NCI-H187 treated with DMSO at 0.1 percent for 48 hours (cell line): ENCODE measurements at places on chromosomes 4 and X.

GRCh38 chrX:121407627-121408026 is 360.2 kb downstream of the GLUD2 start:
- no peak for DNase-seq

DNA sequence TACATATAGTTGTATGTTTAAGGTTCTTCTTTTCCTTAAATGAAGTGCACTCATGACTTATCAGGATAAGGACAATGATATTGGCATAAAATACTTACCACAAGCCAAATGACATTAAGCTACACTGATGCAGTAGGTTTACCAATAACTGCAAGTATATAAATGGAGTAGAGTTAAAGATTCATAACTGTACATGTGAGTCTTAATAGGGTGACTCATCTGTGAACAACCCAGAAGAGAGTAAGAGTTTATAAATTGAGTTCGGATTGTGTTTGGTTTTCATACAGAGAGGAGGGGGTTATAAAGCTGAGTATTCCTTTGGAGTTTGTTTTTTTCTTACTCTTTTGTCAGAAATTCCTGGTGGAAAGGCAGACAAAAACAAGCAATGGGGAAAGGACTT is 144.8 kb downstream of the TLL1 start:
- DNase-seq: no peak

DNA sequence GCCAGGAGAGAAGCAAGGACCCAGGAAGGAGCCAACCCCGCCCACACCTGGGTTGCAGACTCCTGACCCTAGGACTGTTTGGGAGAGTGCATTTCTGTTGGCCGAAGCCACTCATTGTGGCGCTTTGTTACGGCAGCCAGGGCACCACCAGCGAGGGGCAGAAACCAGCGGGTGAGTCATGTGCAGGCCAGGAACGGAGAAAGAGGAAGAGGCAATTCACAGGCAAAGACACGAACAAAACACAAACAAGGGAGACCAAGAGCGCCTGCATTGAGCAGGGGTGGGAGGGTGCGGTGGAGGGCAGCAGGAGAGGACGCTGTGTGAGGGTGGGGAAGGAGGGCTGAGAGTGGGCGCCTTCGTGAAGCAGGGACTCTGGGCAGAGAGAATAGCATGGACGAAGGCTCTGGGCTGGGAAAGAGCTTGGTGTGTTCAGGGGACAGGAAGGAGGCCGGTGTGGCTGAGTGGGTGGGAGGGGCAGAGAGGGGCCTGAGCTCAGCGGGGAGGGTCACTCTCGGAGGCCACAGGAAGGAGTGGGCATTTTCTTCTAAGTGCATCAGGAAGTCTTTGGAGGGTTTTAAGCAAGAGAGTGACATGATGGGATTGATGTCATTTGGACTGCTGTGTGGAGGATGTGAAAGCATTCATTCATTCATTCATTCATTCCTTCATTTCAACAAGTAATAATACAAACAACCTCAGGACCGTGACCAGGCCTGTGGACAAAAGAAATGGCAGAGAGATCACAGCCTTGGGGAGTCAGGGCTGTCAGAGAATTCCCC is 12.2 kb upstream of the WFS1 start:
- no peak for DNase-seq

DNA sequence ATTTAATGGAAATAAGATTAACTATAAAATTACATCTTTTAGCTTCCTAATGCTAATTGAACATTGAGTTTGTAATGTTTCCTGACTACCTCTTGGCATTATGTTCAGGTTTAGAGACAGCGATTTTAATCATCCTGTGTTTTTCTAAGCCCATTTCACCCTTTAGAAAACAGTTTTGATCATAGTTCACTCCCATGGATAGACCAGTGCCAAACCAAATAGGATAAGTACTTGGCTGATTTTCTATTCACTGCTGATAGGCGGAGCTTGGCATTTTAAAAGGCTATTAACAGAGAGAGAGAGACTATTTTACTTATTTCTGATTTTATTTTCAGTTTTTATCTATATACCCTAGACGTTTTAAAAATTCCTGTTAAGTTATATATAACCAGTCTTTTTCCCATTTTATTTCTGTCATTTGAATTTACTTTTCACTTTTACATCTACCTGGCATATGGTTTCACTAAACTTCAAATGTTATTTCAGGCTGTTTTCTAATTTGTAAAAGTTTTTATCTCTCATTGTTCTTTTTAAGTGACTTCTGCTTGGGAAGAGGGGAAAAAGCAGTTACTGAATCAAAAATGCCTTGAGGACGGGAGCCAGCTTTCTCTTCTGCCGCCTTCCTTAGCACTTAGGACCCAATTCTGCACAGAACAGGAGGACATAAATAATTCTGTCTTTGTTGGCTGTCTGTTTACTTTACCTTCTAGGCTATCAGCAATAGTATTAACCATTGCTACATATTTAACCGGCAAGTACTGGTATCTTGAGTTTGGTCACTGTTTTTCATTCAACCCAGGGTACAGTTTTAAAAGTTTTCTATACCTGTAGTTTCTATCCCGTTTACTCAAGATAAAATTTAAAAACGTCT is 46.4 kb downstream of the SGMS2 start:
- DNase-seq: no peak

- no peak for DNase-seq
Observed at GRCh38 chr4:101292214-101292613, 55.1 kb downstream of the PPP3CA start.

GRCh38 chr4:6527259-6527658 is 47.7 kb upstream of the MAN2B2 start:
- no peak for DNase-seq

DNA sequence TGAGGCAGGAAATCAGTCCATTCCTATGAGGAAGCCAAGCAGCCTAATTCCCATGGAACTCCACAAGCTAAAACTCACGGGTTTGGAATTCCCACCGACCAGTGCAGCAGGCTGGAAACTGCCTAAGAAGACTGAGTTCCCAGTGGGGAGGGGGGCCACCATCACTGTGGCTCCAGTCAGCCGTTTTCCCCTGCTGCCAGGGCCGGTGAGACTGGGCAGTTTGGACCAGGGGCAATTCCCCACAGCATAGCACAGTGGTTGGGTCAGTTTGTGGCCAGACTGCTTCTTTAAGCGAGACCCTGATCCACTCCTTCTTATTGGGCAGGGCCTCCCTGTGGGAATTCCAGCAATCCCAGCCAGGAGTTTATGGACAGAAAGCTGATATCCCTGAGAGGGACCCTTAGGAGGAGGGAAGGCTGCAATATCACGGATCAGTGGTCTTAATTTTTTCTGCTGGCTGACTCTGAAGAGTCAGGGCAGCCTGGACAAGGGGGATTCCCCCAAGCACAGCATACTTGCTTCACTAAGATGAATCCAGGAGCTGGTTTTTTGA is 20.7 kb downstream of the PAGE5 start:
- DNase-seq: no peak

- peak; percentile 38 for DNase-seq
Observed at GRCh38 chrX:110847334-110847733, 51.7 kb upstream of the CHRDL1 start.

DNA sequence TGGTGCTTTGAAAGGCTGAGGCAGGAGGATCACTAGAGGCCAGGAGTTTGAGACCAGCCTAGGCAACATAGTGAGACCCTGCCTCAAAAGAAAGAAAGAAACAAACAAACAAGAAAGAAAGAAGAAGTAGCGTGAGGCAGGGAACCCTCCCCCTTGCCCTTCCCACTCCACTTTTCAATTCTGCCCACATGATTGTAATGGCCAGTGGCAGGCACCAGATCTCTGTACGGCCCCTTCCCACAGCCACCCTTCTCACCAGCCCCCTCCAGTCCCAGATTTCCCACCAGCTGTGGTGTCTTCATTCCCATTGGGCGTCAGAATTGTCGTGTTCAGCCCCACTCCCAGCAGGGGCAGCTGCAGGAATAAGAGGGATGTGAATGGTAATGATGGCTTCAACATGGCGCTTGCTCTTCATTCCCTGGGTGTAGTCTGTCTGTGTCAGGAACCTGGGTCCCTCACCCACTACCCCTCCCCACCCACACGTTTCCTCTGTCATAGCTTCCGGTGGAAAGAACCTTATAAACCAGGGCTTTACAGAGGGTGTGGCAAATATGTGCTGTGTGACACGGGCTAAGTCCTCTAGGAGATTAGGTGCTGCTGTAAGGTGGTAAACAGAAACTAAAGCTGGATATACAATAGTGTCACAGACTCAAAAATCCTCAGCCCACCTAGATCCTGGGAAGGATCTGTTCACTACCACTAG is at the start of gene IL2RG:
IL2RG (minus strand) TSS at position 437 of the 703 bp plus-strand sequence; CDS start at position 399, 38 bp downstream.
- DNase-seq: no peak
